CD4-positive, alpha-beta T cell treated with Interleukin-21 for 1 hour (primary cell): ENCODE measurements at places on chromosomes 1 and 21.

DNA sequence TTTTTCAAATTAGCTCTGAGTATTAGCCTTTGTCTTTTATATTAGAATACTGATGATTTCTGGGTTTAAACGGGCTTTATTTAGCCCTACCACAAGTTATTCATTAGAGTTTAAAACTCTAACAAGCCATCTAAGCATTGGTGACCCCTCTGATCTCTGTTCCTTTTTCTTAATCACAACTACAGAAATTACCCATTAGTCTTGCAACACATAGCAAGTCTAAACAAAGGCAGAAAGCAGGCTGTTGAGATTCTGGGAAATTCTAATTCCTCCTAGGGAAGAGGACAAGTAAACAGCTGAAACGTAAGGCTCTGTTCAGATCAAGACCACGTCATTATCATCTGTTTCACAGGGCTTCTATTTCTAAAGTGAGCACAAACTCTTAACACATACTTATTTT, 491.2 kb upstream of the ZRANB2 start:
- no peak for DNase-seq

GRCh38 chr1:77989744-77990143, 10.9 kb upstream of the FUBP1 start:
- no peak for DNase-seq

- DNase-seq, result no peak
Observed at GRCh38 chr1:203035111-203036000, 9.1 kb downstream of the PPFIA4 start.

- no peak for DNase-seq
Observed at GRCh38 chr1:119132179-119132578, 8.3 kb downstream of the WARS2 start.

- no peak for DNase-seq
Observed at GRCh38 chr1:221987860-221988520, 246.1 kb upstream of the DUSP10 start.

DNA sequence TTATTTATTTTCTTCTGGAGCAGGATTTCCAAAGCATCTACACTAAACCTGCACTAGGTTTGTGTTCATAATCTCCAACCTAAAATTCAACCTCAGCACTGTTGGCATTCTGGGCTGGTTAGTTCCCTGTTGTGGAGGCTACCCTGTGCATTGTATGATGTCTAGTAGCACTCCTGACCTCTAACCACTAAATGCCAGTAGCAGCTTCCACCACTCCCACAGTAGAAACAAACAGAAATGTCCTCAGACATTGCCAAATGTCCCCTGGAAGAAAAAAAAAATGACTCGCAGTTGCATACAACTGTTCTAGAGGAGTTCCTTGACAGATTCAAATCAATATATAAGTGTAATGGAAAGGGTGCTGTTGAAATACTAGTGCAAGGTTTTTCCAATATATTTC, 18.9 kb downstream of the GRIK1 start:
- DNase-seq, result no peak

- no peak for DNase-seq
Observed at GRCh38 chr21:35359076-35359475, 310.0 kb upstream of the RUNX1 start.

GRCh38 chr1:112544751-112545150, 36.0 kb downstream of the WNT2B start:
- no peak for DNase-seq

DNA sequence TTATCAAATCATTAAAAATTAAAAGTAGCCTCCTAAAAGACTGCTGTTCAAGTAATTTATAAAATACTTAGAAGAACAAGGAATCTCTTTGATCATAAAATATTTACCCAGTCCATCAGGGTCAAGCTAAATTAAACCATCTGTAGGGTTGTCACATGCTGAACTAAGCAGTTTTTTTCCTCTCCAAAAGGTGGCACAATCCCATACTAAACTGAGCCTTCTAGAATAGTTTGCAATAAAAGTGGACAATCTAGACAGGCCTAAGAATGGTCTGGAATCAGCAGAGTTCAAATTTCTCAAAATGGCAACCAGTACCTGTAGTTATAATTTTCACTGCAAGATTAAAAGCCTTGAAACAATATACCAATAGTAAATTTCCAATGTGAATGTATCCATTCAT, 194.8 kb downstream of the EIF4G3 start:
- no peak for DNase-seq

DNA sequence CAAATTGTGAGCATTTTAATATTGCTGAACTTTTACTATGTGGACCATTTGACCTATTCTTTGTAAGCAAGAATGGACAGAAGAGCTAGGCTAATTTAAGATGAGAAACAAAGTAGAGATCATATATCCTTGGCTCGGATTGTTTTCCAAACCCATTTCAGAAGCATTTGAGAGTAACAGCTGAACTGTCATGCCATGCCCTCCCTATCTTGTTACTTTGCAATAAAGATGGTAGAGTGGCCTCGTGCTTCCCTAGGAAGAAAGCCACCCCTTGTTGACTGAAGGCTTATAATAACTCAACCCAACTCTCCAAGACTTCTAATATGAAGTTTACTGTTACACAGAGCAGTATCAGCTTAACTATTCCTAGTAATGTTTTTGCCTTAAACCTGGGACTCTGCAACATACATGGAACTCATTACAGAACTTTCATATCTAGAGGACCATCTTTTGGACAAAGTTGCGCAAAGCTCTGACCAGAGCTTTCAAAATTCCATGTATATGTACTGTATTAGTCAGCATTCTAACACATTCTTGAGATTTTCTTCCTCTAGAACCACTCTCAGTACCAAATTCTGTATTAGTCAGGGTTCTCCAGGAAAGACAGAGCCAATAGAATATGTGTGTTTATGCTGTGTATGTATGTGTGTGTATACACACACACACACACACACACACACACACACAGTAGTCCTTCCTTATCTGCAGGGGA, 68.7 kb downstream of the ADAMTS1 start:
- DNase-seq, result no peak

DNA sequence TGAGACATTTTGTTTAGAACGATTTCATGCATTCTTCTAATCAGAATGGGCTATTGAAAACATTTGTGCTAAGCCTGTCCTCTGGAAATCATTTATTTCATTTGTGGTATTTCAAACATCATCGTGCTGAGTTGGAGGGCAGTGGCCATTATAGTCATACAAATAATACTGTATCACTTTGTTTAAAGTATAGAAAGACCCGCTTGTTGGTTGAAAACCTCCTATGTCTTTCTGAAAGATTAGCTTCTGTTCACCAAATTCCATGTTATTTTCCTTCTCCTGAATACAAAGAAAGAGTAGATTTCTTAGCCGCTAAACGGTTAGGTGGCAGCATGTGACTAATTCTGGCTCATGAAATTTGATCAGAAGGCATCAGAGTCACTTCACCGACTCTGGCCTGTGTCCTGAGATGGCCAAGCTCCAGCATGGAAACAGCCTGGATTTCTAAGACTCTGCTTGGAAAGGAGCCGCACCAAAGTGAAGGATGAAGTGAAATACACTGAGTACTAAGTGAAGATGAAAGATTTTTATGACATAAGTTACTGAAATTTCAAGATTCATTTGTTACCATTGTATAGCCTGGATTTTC, 355.1 kb downstream of the USP25 start:
- DNase-seq, result no peak

DNA sequence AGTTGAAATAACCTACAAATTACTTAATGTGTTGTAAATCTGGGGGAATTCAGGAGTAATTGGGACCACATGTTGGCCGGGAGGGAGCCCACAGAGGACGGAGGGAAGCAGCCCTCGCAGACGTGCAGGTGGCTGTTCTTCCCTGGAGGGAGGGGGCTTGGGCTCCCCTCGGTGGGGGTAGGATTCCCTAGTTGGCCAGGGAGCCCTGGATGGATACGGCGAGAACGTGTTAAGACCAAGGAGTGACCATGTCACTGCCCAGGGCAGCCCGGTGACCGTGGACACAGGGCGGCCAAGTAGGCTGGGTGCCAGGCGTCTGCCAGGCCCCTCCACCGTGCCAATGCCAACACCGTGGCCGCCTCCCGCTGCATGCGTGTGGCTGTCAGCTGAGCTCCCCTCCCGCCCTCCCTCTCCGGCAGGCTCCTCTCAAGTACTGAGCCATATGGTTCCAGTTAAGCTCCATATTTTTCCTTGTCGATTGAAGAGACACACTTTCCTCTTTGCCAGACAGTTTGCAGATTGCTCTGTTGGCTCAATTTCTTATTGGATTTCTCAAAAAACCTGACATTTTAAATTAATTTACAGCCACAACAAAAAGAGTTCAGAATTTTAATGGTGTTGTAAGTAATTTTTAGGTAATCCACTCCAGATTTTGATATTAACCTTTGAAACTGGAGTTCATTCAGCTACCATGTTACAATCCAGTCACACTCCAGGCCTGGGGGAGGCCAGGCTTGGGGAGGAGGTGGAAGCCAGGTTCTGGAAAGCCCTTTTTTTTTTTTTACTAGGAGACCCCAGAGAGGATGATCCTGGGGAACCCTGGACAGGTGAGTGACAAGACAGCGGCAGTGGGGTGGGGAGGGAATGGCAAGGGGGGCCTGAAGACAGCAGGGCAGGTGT, 71.2 kb downstream of the CASZ1 start:
- no peak for DNase-seq

- DNase-seq, result no peak
Observed at GRCh38 chr21:37415939-37416338, 49.4 kb downstream of the DYRK1A start.

GRCh38 chr1:227939791-227940771, 7.7 kb downstream of the WNT9A start:
- no peak for DNase-seq

DNA sequence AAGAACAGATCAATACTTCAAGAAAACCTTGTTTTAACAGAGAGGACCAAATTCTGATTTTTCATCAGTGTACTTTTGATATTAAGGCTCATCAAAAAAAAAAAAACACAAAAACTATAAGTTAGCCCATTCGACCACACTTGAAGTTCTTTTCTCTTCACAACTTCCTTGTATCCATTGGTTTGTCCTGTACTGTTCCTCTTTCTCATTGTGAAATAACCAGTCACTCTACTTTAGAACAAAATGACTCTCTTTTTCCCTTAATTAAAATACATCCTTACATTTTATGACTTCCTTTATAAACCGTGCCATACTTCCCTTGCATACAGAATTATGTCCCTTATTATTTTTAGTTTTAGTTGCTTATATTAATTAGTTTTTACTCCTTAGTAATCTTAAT, 8.4 kb downstream of the QSOX1 start:
- no peak for DNase-seq

DNA sequence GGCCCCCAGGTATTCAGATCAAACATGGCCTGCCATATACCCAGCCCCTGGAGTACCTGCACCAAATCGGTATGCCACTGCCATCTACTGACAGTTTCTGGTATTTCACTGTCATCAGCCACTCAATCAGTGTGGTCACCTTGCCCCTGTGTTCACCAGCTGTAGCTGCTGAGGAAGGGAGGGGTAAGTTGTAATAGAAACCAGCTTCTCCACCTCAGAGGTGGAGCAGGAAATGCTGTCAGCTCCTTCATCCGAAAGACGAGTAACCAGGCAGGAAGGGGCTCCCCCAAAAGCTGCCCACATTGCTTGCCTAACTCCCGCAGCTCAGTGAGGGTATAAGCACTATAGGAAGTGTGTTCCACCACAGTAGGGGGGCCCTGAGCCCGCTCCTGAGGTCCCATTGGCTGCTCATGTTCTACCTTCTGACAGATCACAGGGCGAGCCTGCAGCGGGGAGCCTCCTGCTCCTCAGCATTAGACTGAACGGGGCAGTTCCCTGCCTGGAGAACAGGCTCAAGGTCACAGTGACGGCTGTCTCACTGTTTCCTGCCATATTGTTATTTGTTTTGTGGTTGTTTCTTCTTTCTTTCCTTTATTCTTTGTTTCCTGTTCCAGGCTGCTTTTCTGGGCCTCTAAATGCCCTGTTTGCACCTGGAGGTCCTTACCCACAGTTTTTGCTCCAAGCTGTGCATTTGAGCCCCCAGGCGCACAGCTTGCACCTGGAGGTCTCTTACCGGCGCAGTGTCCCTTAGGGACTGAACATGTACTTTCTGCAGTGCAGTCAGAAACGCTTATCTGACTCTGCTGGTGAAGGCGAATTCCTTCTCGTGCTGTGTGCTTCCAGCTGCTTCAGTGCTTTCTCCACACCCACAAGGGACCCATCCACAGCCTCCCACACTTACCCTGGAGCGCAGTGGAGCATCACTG, 1638.3 kb downstream of the MRPL39 start:
- peak; percentile 86 for DNase-seq

DNA sequence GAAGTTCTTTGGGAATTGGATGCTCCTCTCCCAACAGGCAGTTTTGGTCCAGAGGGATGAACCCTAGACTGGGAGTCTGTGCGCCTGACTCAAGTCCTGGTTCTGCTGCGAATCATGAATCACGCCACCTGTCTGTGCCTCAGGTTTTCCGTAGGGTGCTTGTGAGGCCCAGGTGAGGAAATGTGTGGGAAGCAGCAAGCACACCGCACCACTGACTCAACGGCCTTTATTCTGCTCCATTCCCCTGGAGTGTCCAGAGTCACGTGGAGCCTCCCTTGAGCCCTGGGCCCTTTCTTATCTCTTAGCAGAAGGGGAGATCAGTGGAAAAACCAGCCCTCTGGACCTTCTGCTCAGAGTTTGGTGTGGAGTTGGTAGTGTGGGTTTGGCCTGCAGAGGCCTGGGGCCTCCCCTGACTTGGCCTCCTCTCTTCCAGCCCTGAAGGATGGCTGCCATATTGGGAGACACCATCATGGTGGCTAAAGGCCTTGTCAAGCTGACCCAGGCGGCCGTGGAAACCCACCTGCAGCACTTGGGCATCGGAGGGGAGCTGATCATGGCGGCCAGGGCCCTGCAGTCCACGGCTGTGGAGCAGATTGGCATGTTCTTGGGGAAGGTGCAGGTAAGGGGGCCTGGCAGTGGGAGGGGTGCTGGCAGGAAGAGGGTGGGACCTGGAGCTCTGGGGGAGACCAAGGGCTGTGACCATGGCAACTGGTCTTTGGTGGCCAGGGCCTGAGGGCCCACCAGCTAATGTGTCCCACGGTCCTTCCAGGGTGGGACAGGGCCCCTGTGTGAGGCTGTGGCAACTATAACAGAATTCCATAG, 21.1 kb downstream of the COQ8A start:
- DNase-seq, result no peak

DNA sequence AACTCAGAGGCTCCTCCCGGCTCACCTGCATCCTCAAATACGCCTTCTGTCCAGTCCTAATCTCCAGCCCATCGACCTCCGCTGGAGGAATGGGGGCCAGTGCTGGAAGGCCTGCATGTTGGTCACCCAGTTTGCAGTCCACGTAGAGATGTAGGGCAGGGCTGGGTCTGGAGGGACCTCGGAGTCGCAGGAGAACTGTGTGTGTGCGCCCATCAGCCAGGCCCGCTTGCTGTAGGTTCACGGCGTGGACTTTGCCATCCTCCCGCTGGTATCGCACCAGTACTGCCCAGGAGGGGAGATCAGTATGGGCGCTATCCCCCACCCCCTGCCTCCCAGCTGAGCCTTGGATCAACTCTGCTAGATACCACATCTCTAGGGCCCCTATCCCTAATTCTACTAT, 2.7 kb downstream of the THBS3 start:
- no peak for DNase-seq

DNA sequence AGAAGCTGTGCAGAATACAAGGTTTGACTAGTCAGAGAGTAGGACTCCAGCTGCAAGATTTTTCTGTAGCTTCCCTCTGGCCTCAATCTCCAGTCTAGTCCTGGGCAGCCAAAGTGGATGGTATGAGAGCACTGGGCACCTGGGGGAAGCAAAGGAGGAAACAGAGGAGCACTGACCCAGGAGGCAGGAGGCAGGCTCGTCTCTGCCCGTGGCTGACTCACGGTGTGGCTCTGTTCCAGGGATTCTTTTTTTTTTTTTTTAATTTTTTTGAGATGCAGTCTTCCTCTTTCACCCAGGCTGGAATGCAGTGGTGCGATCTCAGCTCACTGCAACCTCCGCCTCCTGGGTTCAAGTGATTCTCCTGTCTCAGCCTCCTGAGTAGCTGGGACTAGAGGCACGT, 4.1 kb upstream of the NPPB start:
- DNase-seq, result no peak
